ENCODE measurements at places on chromosomes 1 and 21.

DNA sequence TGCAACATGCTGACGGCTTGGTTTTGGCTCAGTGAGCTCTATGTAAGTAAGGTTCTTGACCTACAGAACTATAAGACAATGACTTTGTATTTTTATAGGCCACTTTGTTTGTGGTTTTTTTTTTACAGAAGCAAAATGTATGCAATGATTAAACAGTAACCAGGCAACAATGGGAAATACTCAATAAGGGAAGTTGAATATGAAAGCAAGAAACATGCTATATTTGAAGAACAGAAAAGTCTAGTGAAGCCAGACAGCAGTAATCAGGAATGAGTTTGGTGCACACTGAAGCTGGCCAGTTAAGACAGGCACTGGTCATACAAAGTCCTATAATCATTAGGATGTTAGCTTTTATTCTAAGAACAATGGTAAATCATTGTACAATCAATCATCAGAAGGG is 1926.8 kb downstream of the NCAM2 start:
- DNase-seq, result no peak

GRCh38 chr1:11955221-11955620 is 20.7 kb downstream of the PLOD1 start:
- DNase-seq, result no peak

- no peak for DNase-seq
Observed at GRCh38 chr1:1079408-1080121, 5.5 kb upstream of the RNF223 start.

- no peak for DNase-seq
Observed at GRCh38 chr1:220527279-220527907, 543 bp upstream of the MARK1 start.

- no peak for DNase-seq
Observed at GRCh38 chr1:90149101-90149500, 154.2 kb downstream of the ZNF326 start.

GRCh38 chr21:36661511-36662309 is 37.2 kb upstream of the SIM2 start:
- DNase-seq, result no peak
